Inflammatory macrophage treated with lipopolysaccharide for 1 hour (primary cell): ENCODE measurements at places on chromosomes 4 and X.

GRCh38 chrX:67004451-67004850, 365.6 kb upstream of the EDA2R start:
- DNase-seq, result no peak

- no peak for DNase-seq
Measured at GRCh38 chrX:124605511-124605910, 259.1 kb downstream of the SH2D1A start.

- DNase-seq, result no peak
Measured at GRCh38 chr4:5014007-5014682, 5.1 kb downstream of the CYTL1 start.

DNA sequence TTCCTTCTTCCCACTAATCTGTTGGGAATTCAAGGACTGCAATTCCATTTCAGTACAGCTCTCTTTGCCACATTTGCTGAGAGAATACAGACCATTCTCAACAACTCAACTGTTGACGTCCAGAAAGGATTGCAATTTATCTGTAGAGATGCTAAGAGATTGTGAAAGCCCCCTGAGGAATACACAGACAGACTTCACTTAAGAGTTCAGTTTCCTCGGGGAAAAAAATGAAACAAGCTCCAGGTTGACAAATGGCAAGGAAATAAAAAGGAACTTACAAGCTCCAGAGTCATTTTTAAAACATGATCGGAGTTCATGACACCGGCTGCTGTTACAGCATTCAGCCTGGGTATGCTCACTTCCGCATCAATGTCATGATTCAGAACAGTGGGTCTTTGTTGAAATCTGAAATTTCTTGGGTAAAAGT, 13.8 kb downstream of the TLR10 start:
- peak; percentile 75 for DNase-seq

DNA sequence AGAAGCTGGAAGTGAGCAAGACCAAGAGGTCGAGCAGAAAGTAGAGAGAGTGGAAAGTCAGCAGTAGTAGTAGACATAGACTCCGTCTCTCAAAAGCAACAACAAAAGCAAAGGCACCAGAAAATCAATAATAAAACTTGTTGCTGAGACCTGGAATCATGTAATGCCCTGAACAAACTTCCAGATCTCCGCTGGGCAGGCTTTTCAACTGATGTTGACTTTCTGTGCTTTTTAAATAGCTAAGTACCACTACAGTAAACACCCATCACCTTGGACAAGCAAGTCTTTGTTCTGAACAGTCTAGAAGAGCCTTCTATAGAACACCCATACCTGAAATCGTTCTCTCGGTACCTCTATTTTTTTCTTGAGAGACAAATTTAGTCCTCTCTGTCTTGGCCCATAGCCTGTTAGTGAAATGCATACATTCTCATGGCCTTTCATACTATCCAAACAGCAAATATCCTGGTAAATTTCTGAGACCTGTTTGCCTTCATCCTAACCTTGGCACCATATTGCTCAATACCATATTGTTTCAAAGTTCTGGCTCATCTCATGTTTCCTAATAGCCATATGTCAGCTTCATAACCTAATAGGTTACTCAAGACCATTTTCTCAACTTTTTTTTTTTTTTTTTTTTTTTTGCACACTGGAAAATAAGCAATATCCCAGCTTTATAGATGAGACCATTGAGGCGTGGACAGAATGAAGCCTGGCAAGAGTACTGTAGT, 200.6 kb upstream of the RBPJ start:
- DNase-seq, result peak; percentile 67

- no peak for DNase-seq
Measured at GRCh38 chrX:13854003-13854402, 37.1 kb upstream of the GPM6B start.

GRCh38 chr4:138401334-138401733, 159.2 kb upstream of the SLC7A11 start:
- DNase-seq, result no peak

DNA sequence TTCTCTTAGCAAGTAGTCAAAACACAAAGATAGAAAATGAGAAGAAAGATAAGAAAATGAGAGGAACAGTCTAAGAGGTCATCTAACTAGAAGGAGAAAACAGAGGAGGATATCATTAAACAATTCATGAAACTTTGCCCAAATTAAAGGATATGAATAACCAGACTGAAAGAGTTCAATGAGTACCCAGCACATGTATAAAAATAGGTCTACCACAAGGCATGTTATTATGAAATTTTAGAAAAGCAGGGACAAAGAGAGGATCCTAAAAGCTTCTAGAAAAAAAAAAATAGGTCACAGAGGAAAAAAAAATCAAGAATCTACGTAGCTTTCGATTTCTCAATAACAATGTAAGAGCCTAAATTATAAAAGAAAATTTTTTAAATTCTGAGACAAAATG, 118.5 kb downstream of the WDFY3 start:
- DNase-seq, result no peak

DNA sequence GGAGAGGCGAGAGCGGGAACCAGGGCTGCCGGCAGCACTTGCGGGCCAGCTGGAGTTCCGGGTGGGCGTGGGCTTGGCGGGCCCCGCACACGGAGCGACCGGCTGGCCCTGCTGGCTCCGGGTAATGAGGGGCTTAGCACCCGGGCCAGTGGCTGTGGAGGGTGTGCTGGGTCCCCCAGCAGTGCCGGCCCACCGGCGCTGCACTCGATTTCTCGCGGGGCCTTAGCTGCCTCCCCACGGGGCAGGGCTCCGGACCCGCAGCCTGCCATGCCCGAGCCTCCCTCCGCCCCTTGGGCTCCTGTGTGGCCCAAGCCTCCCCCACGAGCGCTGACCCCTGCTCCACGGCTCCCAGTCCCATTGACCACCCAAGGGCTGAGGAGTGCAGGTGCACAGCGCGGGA, 25.2 kb upstream of the KIT start:
- no peak for DNase-seq

- DNase-seq, result no peak
Measured at GRCh38 chr4:129403848-129404247, 307.9 kb downstream of the C4orf33 start.

GRCh38 chr4:25567253-25567652, 88.4 kb upstream of the SLC34A2 start:
- DNase-seq, result no peak

GRCh38 chr4:145635630-145636029, 16.4 kb downstream of the MMAA start:
- no peak for DNase-seq

DNA sequence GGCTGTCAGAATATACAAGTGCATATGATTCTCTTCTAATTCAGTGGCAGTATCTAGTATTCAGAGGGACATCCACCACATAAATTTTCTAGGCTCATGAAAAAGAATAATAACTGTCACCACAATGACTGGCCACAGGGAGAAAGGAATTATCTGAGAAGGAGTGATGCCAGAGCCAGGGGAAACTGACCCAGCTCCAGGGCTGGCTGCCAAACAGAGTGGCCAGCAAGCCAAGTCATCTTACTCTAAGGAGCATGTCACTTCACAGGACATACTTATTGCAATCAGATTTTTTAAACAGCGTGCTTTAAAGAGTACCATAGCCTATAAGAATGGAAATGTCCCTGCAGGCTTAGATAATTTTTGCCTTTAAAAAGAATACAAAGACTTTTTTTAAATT, 5.8 kb upstream of the SEPTIN11 start:
- DNase-seq, result no peak

- DNase-seq, result no peak
Measured at GRCh38 chr4:137370679-137371078, 161.6 kb downstream of the PCDH18 start.

GRCh38 chrX:11427453-11428071, 134.3 kb downstream of the AMELX start:
- peak; percentile 26 for DNase-seq

DNA sequence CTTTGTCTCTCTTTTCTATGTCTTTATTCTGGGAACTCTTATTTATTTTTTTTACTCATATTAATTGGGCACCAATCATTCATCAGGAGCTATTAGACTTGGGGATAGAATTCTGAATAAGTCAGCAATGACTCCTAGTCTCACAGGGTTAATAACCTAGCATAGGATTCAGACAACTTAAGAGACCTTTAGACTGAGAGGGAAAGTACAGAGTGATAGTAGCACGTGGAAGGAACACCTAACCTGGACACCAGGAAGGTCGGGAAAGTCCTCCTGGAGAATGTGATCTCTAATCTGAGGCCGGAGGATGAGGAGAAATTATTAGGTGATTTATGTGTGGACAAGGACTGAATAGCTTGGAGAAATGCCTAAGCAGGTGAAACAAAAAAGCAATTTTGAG, 3.9 kb upstream of the SYNPO2 start:
- no peak for DNase-seq

- DNase-seq, result no peak
Measured at GRCh38 chrX:120224388-120224787, 26.2 kb upstream of the ZBTB33 start.

- no peak for DNase-seq
Measured at GRCh38 chr4:100935090-100935489, 412.2 kb downstream of the PPP3CA start.

DNA sequence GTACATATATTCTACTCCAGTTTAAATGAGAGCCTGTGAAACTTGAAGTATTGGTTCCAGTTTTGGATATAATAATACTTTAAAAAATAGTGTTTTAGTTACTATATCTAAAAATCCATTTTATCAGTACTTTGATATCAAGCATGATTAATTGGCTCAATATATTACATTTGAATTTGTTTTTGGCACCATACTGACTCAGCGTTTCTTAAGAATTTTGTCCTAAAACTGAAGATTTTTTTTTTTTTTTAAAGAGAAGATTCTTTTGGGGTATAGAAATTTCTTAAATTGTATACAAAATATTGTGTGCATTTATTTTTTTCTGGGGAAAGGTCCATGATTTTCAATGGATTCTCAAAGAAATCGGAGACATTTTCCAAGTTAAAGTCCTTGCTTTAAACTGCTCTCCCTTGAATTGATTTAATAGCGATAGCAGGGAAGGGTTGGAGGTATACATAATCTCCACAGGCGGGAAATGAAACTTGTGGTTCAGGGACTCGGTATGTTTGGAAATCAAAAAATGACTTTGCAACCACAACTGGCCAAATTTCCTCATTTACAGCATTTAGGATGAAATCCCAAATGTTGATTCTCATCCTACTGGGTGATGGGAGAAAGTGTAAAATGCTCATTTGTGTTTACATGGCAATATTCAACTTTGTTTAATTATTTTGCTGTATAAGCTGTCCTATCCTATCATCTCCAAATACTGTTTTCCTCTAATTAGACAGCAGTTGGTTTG, 62.3 kb downstream of the TMA16 start:
- peak; percentile 84 for DNase-seq

DNA sequence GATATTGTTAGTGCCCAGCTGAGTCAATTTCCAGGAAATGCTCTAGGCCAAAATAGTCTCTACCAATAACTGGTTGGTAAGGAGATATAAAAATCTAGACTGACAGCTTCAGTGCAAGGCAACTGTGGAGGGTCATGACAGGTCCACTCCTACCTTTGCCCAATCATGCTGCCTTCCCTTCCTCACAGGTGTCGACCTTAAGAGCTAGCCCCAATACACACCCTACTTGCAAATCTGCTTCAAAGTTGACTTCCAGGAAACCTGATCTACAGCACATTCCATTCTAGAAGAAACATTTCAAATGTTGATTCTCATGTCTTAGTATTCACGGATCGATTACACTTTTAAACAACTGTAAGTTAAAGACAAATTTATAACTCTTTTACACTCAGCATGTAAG, 1455.5 kb downstream of the TECRL start:
- no peak for DNase-seq

GRCh38 chrX:51334276-51334675, 1.7 kb downstream of the NUDT10 start:
- DNase-seq, result no peak

DNA sequence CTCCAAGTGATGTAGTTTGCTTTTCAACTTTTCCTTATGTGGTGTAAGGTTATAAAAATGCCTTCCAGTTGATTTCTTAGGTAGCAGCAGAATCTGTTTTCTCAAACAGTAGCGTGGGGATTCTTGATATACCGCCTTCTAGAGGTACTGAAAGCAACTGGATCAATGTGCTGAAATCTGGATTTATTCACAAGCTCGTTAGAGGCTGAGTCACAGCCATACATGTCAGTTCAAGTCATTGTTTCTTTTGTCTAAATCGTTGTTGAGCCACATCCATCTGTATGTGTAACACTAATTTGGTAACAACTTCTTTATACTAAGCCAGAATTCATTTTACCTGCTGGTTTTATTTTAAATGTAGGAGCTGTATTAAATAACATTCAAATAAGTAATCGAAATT, 200.0 kb upstream of the MAD2L1 start:
- no peak for DNase-seq

- peak; percentile 44 for DNase-seq
Measured at GRCh38 chr4:143186212-143186611, 1.5 kb downstream of the USP38 start.

DNA sequence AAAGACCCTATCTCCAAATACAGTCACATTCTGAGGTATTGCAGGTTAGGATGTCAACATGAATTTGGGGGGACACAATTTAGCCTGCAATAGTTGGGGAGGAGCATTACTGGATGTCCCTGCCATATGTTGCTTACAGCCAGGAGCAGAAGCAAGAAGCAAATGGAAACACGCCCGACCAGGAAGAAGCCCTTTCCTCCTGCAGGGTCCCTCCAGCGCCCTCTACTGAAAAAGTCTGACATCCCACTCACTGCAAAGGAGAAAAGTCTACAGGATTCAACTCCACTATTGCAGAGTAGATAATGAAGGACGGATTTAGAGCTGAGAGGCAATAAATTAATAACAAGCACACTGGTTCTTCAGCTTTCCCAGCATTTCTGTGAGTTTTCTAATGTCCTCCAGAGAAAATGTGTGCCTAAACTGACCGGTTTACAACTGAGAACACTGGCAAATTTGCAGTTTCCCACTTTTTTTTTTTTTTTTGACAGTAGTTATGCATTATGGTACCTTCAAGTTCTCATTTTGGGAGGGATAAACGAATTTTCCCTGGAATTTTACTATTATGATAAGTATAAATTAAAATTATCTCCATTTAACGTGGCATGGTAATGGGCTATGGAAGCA, 31.7 kb downstream of the COQ2 start:
- peak; percentile 94 for DNase-seq

GRCh38 chr4:15521442-15522039, 51.9 kb downstream of the CC2D2A start:
- DNase-seq, result no peak

GRCh38 chr4:138181287-138181686, 60.9 kb downstream of the SLC7A11 start:
- DNase-seq, result no peak

GRCh38 chr4:56475917-56476316, 8.5 kb downstream of the SRP72 start:
- no peak for DNase-seq

DNA sequence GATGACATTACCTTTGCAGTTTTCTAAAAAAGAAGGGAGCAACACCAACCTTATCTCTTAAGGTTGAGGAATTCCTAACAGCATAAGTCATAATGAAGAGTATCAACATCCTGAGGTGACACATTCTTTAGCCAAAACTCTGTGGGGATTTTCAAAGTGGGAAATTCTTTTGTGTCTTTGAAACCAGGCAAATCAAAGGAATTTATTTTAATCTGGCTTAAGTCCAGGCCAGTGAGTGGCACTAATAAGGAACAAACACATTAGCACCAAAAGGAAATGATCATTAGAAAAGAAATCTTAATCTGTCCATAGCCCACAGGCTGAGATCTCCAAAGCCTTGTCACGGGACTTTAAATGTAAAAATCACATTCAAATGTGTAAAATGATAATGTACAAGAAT, 110.1 kb downstream of the LARP7 start:
- DNase-seq, result no peak
